Bladder microvascular endothelial cell (primary cell): ENCODE measurements at places on chromosomes 2 and 18. TPM values are rescaled to one million over a fixed set of nuclear protein-coding genes. Genes with fewer than 3 reads are reported as not detected.

The ZNF514 gene
- 6.3 and 11.2 TPM in 2 replicates for total RNA-seq

The C2orf80 gene
- not detected in 2 replicates for total RNA-seq

The EVA1A gene
- 74.0 and 127 TPM in 2 replicates for total RNA-seq

The CIB4 gene
- not detected in 2 replicates for total RNA-seq

The MBOAT2 gene
- total RNA-seq: 11.0 and 20.0 TPM in 2 replicates
